Stimulated activated CD8-positive, alpha-beta memory T cell treated with anti-CD3 and anti-CD28 coated beads, Interleukin-2, amount 100 ng/mL, for 48 hours (primary cell): ENCODE measurements at places on chromosomes 6 and 20.

DNA sequence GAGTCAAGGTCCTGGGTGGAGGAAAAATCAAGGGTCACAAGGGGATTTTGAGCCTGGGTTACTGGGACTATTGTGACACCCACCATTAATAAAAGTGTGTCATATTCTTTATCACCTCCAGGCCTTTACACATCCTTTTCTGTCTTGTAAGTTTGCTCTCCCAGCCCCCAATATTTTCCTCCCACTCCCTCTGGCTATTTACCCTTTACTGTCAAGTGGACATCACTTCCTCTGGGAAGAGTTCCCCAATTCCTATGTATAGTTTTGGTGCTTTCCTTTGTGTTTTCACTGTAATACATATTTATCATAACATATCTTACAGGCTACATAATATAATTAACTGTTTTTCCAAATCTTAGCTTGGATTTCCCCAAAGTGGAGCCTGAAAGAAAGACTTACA, 36.3 kb downstream of the MARCKS start:
- no peak for DNase-seq

DNA sequence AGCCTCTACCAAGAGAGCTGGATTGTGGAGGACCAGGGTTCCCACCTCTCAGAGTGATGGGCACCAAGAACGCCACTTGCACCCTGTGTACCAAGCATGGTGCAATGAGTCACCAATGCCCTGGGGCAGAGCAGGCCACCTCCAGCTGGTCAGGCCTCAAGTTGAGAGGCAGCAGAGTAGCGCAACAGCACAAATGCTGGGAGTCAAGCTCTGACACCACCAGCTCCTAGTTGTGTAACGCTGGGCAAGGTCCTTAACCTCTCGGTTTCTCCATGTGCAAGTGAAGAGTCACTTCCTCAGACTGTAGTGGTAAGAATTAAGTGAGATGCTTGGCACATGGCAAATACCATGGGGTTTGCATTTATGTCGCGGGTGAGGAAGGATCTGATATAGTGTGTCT, 25.6 kb downstream of the GFOD1 start:
- DNase-seq = no peak

DNA sequence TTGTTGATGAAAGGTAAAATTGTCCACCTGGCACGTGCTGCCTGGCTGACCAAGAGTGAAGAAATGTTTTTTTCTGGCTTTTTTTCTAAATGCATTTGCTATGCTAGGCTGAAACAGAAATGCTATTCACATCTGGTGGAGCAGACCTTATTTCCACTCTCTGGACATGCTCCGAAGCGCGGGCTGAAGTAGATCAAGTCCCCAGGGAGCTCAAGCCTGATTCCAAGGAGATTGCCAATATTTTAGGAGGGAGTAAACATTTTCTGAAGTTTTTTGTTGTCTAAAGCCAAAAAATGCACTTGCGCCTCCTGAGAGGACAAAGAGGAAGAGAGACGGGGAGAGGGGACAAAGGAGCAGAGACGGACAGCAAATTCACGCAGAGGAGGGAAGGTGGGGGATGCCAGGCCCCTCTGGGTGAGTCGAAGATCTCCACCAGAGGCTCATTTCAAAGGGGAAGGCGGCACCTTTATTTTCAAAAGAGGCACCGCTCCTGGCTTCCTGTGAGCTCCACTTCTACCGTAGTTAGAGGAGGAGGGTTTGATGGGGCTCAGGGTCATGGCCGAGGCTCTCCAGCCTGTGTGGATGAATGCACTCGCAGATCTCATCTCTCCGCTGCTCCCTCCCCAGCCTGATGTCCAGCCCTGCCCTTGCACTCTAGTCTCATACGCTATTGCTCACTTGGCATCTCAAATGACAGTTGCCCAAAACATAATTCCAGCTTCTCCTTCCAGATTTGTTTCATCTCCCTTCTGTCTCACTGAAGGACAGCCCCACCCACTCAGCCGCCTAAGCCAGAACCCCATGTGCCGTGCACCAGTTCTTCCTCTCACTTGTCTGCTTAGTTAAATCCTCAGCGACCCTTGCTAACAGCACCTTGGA, 23.1 kb upstream of the SMOC2 start:
- no peak for DNase-seq

DNA sequence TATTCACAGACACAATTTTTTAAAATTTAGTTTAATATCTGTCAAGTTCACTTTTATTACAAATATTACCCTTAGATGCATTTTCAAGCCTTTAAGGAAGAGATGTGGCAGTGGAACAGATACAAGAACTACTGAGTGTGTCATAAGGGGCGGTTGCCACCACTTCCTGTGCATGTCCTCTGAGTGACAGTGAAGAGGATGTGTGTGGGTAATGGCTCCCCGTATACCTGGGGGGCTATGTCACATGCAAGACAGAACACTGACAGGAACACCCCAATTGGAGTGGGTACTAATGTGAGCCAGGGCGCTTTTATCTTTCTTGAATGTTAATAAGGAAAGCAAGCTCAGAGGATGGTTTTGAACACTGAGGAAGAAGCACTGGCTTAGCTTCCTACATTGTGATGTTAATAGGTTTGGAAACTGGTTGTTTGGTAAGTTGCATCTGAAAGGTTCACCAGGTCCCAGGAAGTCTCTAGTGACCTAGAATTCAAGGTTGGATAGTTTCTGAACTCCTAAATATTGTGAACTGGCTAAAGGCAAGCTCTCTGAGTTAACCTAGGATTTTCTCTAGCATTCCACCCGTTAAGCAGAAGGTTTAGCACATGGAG, 83.4 kb upstream of the ASF1A start:
- peak; percentile 31 for DNase-seq

- DNase-seq = no peak
Measured at GRCh38 chr6:169252505-169253189, 999 bp downstream of the THBS2 start.

DNA sequence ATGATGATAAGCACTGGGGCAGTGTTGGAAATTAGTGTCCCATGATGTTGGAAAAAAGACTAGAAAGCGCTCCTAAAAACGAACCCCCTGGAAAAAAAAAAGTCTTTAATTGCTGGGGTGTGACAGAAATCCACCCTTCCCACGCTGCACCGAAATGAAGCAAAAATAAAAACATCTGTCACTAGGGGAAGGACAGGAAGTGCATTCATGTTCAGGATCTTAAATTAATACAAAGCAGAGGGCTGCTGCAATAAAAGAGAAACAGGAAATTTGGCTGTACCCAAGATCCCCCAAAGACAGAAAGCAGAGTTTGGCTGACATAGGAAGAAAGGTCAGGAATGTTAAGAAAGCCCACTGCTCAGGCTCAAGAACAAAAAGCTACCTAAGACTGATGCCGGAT, 333.9 kb downstream of the TBC1D32 start:
- no peak for DNase-seq
